ENCODE measurements at places on chromosomes 5 and 9.

- DNase-seq: no peak
These were observed 40.6 kb downstream of the DENND4C start for GRCh38 chr9:19271081-19271480.

- no peak for DNase-seq
These were observed 582.6 kb downstream of the NR2F1-AS1 start for GRCh38 chr5:92998456-92998855.

DNA sequence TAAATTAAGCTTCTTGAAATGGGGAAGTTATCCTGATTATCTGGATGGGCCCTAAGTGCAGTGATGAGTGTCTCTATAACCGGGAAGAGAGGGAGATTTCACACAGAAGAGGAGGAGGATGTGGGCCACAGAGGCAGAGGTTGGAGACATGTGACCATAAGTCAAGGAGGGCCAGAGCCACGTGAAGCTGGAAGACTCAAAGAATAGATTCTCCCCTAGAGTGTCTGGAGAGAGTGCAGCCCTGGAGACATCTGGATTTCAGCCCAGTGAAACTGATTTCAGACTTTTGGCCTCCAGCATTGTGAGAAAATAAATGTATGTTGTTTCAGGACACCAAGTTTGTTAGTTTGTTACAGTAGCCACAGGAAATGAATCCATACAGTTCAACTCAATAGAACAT lies 442.9 kb downstream of the NTRK2 start:
- DNase-seq: no peak

DNA sequence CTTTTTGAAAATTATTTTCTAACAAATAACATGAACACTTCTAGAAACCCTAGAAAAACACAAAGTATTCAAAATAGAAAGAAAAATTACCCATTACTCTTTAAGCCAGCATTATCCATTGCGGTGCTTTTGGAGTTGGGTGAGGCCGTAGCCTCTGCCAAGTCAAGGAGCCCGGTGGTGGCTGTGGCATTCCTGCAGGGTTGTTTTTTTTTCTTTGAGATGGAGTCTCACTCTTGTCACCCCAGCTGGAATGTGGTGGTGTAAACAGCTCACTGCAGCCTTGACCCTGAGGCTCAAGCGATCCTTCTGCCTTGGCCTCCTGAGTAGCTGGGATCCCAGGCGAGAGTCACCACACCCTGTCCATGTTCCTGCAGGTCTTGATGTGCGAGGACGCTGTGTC lies 8.2 kb upstream of the AHRR start:
- DNase-seq: no peak

GRCh38 chr9:126390923-126391322 lies 64.3 kb downstream of the MVB12B start:
- no peak for DNase-seq

DNA sequence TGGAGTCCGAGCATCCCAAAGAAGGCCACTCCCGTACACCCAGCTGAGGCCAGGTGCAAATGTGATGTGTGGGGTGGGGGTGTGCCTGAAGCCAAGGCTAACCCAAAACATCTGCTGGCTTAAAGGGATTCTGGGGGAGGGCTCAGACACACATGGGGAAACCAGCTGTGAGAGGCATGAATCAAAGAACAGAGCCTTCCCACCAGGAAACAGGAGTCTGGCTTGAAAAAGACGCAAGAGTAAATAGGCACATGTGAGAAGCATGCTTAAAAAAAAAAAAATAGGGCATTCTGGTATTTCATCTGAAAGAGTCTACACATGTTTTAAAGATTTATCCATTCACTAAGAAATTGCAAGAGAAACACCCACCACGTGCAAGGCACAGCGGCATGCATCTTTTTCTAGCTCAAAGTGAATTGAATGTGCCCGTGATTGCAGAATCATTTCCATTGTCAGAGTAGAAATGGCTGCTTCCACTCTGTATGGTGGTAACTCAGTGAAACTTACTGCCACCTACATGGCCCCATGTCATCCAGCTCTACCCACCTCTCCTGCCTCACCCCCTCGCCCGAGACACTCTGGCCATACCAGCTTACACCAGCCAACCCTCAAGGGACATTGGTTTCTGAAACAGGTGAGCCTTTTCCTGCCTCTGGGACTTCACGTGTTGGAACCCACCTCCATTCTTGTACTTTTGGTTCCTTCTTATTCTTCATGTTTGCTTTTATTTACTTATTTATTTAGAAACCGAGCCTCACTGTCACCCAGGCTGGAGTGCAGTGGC lies 71.5 kb downstream of the SEMA5A start:
- DNase-seq: no peak

GRCh38 chr5:160272264-160272663 lies 40.1 kb downstream of the CCNJL start:
- no peak for DNase-seq

DNA sequence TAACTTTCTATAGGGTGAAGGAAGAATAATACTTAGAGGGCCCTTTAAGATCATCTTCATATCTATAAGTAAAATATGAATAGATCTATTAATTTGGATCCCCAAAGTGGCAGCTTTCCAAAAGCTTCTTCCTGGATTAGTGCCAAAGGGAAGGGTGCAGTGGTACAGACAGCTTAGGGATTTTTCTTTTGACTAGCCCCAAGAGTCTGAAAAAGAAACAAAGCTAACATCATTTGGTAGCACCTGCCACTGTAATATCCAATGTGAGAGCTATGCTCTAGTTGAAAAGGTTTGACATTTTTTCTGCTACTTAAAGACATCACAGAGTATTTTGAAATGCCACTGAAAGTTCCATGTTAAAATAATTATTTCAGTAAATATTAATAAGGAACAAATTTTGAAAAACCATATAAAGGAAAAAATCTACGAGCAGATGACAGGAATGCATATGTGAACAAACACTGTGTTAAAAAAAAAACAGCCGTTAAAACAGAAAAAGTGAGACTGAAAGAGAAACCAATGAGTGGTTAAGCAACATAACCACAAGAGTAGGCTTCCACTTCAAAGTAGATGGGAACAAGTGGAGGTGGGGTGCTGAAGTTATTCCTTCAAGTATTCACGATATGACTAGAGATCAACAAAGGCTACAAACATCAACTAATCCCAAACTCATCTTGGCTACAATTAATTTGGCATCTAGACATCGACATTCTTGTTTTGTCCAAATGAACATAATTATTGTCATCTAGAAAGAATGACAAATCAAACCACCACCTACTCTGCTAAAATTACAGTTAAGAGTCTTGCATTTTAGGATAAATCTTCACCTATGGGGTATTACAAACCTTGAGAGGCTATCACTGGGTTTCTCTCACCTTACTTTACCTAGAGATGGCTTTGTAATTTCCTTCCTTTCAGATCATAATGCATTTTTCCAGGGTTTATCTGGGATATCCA lies 137.5 kb downstream of the CPLANE1 start:
- DNase-seq: no peak

- DNase-seq: no peak
These were observed 50.3 kb downstream of the NSD1 start for GRCh38 chr5:177183766-177184360.

GRCh38 chr5:10534561-10535530 lies 29.0 kb upstream of the ANKRD33B start:
- DNase-seq: no peak

GRCh38 chr9:86486891-86487837 lies 133.0 kb upstream of the TUT7 start:
- DNase-seq: no peak

- no peak for DNase-seq
These were observed 62.9 kb downstream of the SLC24A2 start for GRCh38 chr9:19725970-19726369.

GRCh38 chr5:147384346-147385193 lies 125.3 kb downstream of the DPYSL3 start:
- no peak for DNase-seq

GRCh38 chr5:91562922-91563321 lies 179.8 kb upstream of the ARRDC3 start:
- no peak for DNase-seq

- DNase-seq: no peak
These were observed 10.9 kb upstream of the LAMC3 start for GRCh38 chr9:130997925-130998596.

- DNase-seq: no peak
These were observed 88.3 kb downstream of the RAPGEF1 start for GRCh38 chr9:131651599-131651998.

DNA sequence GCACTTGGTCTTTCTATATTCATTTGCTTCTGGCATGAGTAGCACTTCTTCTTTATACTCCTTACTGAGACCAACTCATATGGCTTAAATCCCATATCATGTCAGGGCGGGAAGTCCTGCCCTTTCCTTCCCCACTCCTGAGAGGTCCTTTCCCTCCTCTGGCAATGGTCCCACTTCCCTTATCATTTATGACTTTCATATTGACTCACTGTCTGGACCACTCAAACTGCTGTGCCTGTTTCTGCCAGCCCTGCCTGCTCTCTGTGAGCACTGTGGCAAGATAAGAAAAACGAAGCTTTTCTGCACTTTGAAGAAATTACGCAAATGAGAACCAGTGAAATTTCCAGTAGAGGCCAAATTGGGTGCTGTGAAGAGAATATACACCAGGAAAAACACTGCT lies 58.1 kb downstream of the ZNF474 start:
- no peak for DNase-seq

GRCh38 chr5:51452562-51452961 lies 69.3 kb downstream of the ISL1 start:
- DNase-seq: no peak

- no peak for DNase-seq
These were observed at the start of gene FAM81B for GRCh38 chr5:95390812-95391492. TSS of gene FAM81B (plus strand) at chr5:95391366. CDS start at chr5:95391390, 24 bp downstream.

- DNase-seq: no peak
These were observed 185.8 kb downstream of the CDK5RAP2 start for GRCh38 chr9:120394058-120394669.

DNA sequence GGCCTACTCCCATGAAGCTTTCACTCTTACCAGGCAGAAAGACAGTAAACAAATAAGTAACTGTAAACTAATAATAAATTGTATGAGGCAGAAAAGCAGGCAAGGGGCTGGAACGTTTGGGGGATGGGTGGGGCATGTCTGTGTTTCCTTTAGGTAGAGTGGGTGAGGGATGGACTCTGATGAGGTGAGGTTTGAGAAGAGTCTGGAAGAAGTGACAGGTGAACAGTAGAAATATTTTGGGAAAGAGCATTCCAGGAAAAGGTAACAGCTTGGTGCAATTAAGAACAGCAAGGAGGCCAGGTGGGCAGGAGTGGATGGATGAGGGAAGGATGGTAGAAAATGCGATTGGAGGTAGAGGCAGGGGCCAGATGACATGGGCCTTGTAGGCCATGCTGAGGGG lies 56.5 kb downstream of the PTTG1 start:
- DNase-seq: no peak

GRCh38 chr9:133919253-133920115 lies 72.6 kb downstream of the VAV2 start:
- no peak for DNase-seq

DNA sequence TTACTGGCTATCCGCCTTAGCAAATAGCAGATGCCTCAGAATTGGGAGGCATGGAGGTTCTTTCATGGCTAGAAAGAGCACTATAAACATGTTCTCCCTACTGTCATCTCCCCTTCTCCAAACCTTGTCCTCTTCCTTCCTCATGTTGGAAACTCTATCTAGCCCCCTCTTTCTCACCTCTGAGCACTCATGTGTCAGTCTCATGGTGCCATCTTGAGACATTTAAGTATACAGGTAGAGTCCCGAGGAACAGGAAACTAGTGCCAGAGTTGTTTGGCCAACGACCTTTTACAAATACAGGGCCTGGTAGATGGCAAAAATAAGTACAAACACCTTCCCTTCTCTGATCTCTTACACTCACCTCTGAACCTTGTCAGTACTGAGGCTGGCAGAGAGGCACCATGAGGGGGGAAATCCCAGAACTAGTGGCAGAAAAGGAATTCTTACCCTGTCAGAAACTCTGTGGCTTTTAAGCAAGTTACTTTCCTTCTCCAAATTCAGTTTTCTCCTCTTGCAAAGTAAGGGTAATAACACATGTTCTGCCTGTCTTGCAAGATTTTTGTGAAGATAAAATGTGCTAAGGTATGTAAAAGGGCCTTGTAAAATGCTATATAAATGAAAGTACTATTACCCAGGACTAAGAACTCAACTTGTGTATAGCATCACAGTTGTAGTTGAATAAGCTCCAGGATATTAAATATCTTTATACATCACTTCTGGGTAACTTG lies 94.1 kb upstream of the SNX2 start:
- no peak for DNase-seq

DNA sequence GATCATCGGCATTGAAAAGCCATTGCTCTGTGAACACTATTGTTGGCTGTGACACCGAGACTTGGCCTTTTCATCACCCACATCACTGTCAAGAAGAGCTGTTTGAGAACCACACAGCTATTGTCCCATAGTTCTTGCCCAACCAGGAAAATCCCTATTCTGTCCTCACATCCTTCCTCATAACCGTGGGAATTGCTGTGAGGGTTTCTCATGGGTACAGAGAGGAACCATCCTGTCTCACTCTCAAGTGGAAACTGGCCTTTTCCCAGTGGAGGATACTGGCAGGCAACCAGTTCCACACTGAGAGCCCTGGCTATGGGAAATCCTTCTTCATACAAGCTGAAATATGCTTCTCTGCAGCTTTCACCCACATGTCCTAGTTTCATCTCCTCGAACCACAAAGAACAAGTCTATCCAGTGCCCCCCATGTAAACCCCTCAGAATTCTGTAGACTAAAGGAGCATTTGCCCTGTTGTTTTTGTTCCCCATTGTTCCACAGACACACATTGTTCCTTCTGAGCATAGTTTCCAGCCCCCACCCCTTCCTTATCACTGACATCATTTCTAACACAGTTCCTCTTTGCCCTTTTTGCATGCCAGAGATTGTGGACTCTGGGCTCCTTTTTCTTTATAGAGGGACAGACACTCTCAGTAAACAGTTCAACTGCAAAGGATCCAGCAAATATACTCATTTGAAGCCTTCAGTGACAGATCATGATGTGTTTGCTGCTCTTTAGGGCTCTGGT lies 57.8 kb upstream of the C5orf46 start:
- DNase-seq: no peak

DNA sequence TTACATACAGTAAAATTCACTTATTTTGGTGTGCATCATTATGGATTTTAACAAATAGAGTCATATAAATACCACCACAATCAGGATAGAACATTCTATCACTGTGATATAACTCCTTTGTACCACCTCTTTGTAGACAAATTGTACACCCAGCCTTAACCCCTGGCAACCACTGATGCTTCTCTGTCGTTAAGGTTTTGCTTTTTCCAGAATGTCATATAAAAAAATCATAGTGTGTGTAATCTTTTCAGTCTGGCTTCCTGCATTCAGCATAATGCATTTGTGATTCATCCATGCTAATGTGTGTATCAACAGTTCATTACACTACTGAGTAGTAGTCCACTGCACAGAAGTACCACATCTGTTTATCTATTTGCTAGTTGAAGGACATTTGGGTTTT lies 81.2 kb downstream of the ARSB start:
- no peak for DNase-seq

GRCh38 chr5:126199467-126199866 lies 223.7 kb upstream of the GRAMD2B start:
- DNase-seq: no peak

- DNase-seq: no peak
These were observed 7.5 kb downstream of the TNFAIP8 start for GRCh38 chr5:119363271-119363670.

DNA sequence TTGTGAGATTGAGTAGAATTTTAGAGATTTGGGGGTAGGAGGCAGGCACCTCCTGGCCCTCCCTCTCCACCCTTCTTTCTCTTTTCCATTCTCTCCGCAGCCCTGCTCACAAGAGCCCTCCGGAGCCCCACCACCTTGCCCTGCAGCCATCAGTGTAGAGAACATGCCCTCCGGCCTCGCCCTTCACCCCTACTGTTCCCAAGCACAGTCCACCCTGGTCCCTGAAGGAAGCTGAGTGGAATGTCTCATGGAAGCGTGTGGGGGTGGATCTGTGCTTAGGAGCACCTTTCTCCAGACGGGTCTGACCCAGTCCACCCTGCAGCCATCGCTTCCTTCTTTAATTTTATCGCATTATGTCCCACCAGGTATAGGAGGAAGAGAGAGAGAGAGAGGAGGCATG lies 267.1 kb downstream of the NSG2 start:
- no peak for DNase-seq
